Motor neuron (in vitro differentiated cells): ENCODE measurements at places on chromosomes 16 and 17. TPM values are rescaled to one million over a fixed set of nuclear protein-coding genes. Genes with fewer than 3 reads are reported as not detected.

ZNF469 gene
- total RNA-seq: 0.18 and 0.31 TPM in 2 replicates

CMTM2 gene
- total RNA-seq: 0.81 TPM in 1 of 2 replicates, not detected in the other

PARD6A gene
- 14.0 and 15.2 TPM in 2 replicates for total RNA-seq

GRAP gene
- total RNA-seq: 0.41 and 0.43 TPM in 2 replicates

LGALS9B gene
- total RNA-seq: not detected in 2 replicates

OTOP3 gene
- total RNA-seq: not detected in 2 replicates

SLC52A1 gene
- total RNA-seq: 1.6 and 1.7 TPM in 2 replicates

BAHCC1 gene
- total RNA-seq: 4.3 and 7.8 TPM in 2 replicates

SERPINF2 gene
- 0.45 and 0.89 TPM in 2 replicates for total RNA-seq

SLC13A5 gene
- 0.26 and 0.73 TPM in 2 replicates for total RNA-seq

EVI2B gene
- total RNA-seq: 6.0 and 7.3 TPM in 2 replicates

ZACN gene
- 21.4 and 22.0 TPM in 2 replicates for total RNA-seq

TERB1 gene
- total RNA-seq: not detected in 2 replicates

TLCD3A gene
- 9.7 and 10.6 TPM in 2 replicates for total RNA-seq

DUSP3 gene
- 22.1 and 22.5 TPM in 2 replicates for total RNA-seq

GPR179 gene
- total RNA-seq: 1.5 and 1.9 TPM in 2 replicates

PLK1 gene
- total RNA-seq: 2.4 and 4.9 TPM in 2 replicates

SPATA2L gene
- total RNA-seq: 3.7 and 6.1 TPM in 2 replicates

MLST8 gene
- 35.3 and 36.5 TPM in 2 replicates for total RNA-seq

WNT9B gene
- 0.22 and 0.44 TPM in 2 replicates for total RNA-seq

NECAB2 gene
- total RNA-seq: 2.5 and 4.1 TPM in 2 replicates

ARHGAP23 gene
- 15.4 and 19.0 TPM in 2 replicates for total RNA-seq

CNGB1 gene
- 0.62 TPM in 1 of 2 replicates, not detected in the other for total RNA-seq

KRTAP9-1 gene
- not detected in 2 replicates for total RNA-seq

CCL7 gene
- total RNA-seq: not detected in 2 replicates

DHRS7C gene
- not detected in 2 replicates for total RNA-seq

DYNLRB2 gene
- total RNA-seq: 3.6 TPM in 2 replicates

KCNH6 gene
- 0.05 and 0.25 TPM in 2 replicates for total RNA-seq

CFAP97D1 gene
- 0.14 TPM in 1 of 2 replicates, not detected in the other for total RNA-seq

WFDC1 gene
- total RNA-seq: 2.4 and 3.4 TPM in 2 replicates

MT1M gene
- total RNA-seq: not detected in 2 replicates

SYNGR3 gene
- total RNA-seq: 0.36 and 0.48 TPM in 2 replicates

CDRT15L2 gene
- not detected in 2 replicates for total RNA-seq

KRT38 gene
- total RNA-seq: not detected in 2 replicates

PRR35 gene
- 0.25 TPM in 1 of 2 replicates, not detected in the other for total RNA-seq

PGP gene
- 10.8 and 11.2 TPM in 2 replicates for total RNA-seq

TP53TG3B gene
- not detected in 2 replicates for total RNA-seq

SOX9 gene
- 26.1 and 38.1 TPM in 2 replicates for total RNA-seq

AIPL1 gene
- total RNA-seq: not detected in 2 replicates

RCVRN gene
- 0.09 TPM in 1 of 2 replicates, not detected in the other for total RNA-seq

SNX20 gene
- 0.21 TPM in 1 of 2 replicates, not detected in the other for total RNA-seq

FNDC8 gene
- total RNA-seq: 0.20 TPM in 1 of 2 replicates, not detected in the other

KRT20 gene
- not detected in 2 replicates for total RNA-seq

CIAPIN1 gene
- total RNA-seq: 71.7 and 74.9 TPM in 2 replicates

FBRS gene
- total RNA-seq: 26.5 and 30.1 TPM in 2 replicates

HSD11B2 gene
- 12.7 and 13.4 TPM in 2 replicates for total RNA-seq

HS3ST6 gene
- not detected in 2 replicates for total RNA-seq

QRICH2 gene
- 2.8 TPM in 2 replicates for total RNA-seq

HES7 gene
- 2.9 and 3.3 TPM in 2 replicates for total RNA-seq

OR2C1 gene
- total RNA-seq: 0.67 and 0.86 TPM in 2 replicates

SHISA9 gene
- 0.71 and 1.2 TPM in 2 replicates for total RNA-seq

VKORC1 gene
- total RNA-seq: 67.4 and 74.0 TPM in 2 replicates

CCL15 gene
- total RNA-seq: 0.93 TPM in 1 of 2 replicates, not detected in the other

CACNG5 gene
- 2.7 and 3.8 TPM in 2 replicates for total RNA-seq

PSMB10 gene
- 29.7 and 30.5 TPM in 2 replicates for total RNA-seq

CCL5 gene
- total RNA-seq: not detected in 2 replicates
